T-helper 17 cell (primary cell): ENCODE measurements at places on chromosomes 3 and 15. TPM values are rescaled to one million over a fixed set of nuclear protein-coding genes. Genes with fewer than 3 reads are reported as not detected.

- no peak overlapping the region for H3K27ac ChIP-seq
- H3K36me3 ChIP-seq: peaks cover 3% of the 10 kb centered on the region
- H3K4me3 ChIP-seq: no peak overlapping the region
- no peaks in the 10 kb centered on the region for H3K27me3 ChIP-seq
- DNase-seq: no peak
These were observed 19.5 kb downstream of the RAF1 start for GRCh38 chr3:12644331-12644937.

TMEM158 gene
- total RNA-seq: 6.5 TPM

CSTA gene
- 1.3 TPM for total RNA-seq

GRCh38 chr15:69513450-69513960, 60.9 kb downstream of the RPLP1 start:
- no peak for DNase-seq

NGRN gene
- 51.0 TPM for total RNA-seq

DNA sequence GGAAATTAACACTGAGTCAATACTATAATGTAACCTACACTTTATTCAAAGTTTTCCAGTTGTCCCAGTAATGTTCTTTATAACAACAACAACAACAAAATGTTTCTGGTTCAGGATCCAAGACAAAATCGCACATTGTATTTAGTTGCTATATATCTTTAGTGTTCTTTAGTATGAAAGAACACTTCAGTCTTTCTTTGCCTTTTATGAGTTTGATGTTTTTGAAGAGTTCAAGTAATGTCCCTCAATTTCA, 7.6 kb upstream of the GRAMD1C start:
- H3K4me3 ChIP-seq: no peak overlapping the region
- no peaks in the 10 kb centered on the region for H3K36me3 ChIP-seq
- no peak overlapping the region for H3K27ac ChIP-seq
- DNase-seq: no peak

- H3K4me1 ChIP-seq: peaks cover 21% of the 10 kb centered on the region
- H3K27me3 ChIP-seq: no peaks in the 10 kb centered on the region
- peak overlapping the region; percentile 34 for H3K27ac ChIP-seq
These were observed 77.0 kb downstream of the KLF13 start for GRCh38 chr15:31403606-31404005.

GATA2 gene
- 9.7 TPM for total RNA-seq

GRCh38 chr3:183904833-183905780, 20.4 kb upstream of the PARL start:
- H3K27ac ChIP-seq: no peak overlapping the region
- DNase-seq: no peak
- H3K4me1 ChIP-seq: no peaks in the 10 kb centered on the region
- H3K4me3 ChIP-seq: no peak overlapping the region
- H3K36me3 ChIP-seq: no peaks in the 10 kb centered on the region
- H3K27me3 ChIP-seq: peaks cover 15% of the 10 kb centered on the region

- H3K27ac ChIP-seq: no peak overlapping the region
- H3K36me3 ChIP-seq: peaks cover 3% of the 10 kb centered on the region
- no peak for DNase-seq
- H3K27me3 ChIP-seq: peaks cover 6% of the 10 kb centered on the region
- no peak overlapping the region for H3K4me3 ChIP-seq
These were observed 63.3 kb downstream of the ABHD5 start for GRCh38 chr3:43753741-43754715.

DNA sequence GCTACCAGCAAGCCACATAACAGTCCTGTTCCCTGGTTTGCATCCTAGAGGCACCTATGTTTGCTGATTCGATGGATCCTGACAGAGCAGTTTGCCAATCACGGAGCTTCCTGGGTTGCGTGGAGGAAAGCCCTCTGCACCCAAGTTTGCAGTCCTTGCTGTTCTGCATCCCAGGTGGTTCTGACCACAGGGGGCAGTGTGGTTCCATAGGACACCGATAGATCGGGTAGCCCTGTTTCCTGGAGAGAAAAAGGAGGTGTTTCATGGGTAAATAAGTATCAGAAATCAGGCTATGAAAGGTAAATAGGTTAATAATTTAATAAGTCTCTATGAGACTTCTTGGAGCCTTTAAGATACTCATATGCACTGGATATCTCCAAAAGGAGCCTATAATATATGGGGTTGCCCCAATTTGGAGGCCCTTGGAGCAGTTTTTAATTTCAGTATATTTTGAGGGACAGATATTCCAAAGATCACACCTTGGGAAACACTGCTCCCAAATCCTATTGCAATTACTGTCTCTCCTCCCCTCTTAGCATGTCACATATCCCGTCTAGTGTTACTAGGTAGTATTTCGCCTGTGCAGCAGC, 194.6 kb upstream of the TPM1 start:
- H3K36me3 ChIP-seq: no peaks in the 10 kb centered on the region
- no peak for DNase-seq
- no peaks in the 10 kb centered on the region for H3K4me1 ChIP-seq

DNA sequence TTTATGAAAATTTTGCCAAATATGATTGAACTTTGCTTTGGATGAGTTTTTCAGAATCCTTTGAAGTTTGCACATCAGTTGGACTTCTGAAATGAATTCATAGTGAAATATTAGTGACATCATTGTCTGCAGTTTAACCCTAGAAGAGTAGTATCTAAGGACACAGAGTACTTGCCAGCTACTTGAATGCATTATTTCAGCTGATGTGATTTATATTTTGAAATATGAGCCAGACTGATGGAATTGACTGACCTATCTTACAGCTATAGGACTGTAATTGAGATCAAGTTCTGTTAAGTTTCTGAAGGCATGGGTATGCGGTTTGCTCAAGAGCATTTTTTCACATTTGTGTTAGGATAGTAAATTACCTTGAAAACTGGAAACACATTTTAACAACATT, 51.2 kb downstream of the LYSMD4 start:
- H3K27me3 ChIP-seq: no peaks in the 10 kb centered on the region
- H3K36me3 ChIP-seq: peaks cover 5% of the 10 kb centered on the region
- peak overlapping the region; percentile 1 for H3K27ac ChIP-seq
- H3K4me3 ChIP-seq: no peak overlapping the region

GRCh38 chr3:177353140-177353539, 155.9 kb upstream of the TBL1XR1 start:
- peak overlapping the region; percentile 22 for H3K27ac ChIP-seq
- peaks cover 16% of the 10 kb centered on the region for H3K4me1 ChIP-seq
- H3K4me3 ChIP-seq: peak overlapping the region; percentile 15
- H3K27me3 ChIP-seq: no peaks in the 10 kb centered on the region
- DNase-seq: no peak
- no peaks in the 10 kb centered on the region for H3K36me3 ChIP-seq

POMGNT2 gene
- total RNA-seq: 5.9 TPM

DNA sequence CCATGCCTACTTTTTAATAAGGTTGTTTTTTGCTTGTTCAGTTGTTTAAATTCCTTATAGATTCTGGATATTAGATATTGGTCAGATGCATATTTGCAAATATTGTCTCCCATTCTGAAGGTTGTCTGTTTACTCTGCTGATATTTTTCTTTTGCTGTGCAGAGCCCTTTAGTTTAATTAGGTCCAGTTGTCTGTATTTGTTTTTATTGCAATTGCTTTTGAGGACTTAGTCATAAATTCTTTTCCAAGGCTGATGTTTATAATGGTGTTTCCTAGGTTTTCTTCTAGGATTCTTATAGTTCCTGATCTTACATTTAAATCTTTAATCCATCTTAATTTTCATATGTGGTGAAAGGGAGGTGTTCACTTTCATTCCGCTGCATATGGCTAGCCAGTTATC, 77.4 kb downstream of the PTPRG start:
- no peaks in the 10 kb centered on the region for H3K4me1 ChIP-seq
- no peak overlapping the region for H3K27ac ChIP-seq
- DNase-seq: no peak
- H3K4me3 ChIP-seq: no peak overlapping the region
- H3K36me3 ChIP-seq: no peaks in the 10 kb centered on the region
- H3K27me3 ChIP-seq: no peaks in the 10 kb centered on the region

TOPAZ1 gene
- not detected for total RNA-seq
